ENCODE measurements at places on chromosomes 3 and 15.

DNA sequence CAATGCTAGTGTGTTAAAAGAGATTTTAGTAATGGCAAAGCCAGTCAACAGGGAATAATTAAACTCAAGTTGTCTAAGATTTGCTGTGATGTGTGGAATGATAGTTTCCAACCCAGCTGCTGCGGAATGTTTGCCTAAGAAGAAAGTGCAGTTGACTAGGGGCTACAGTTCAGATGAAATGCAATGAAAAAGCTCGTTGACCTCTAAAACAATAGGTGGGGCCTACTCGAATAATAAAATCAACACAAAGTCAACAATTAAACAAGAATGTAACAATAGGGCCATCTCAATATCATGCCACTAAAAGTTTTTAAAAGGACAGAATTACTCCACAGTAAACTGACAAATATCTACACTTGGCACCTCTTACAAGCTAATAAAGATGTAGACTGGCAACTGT, 484.2 kb downstream of the MECOM start:
- DNase-seq = no peak

DNA sequence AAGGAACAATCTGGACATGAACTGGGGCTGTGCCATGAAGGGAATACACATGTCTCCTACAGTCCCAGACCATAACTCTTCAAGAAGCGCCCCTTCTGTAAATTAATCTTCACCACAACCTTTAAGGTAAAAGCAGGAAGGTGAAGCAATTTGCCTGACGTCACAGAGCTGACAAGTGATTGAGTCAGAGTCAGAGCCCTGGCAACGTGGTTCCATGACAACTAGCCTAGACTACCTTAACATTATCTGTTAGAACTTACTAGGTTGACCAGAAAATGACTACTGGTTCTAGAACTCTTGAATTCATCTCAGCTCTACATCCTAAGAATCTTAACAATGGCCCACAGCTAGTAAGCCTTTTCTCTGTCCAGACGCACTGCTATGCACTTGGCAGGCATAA, 124.6 kb downstream of the NTRK3 start:
- no peak for DNase-seq

GRCh38 chr3:58577269-58577821, at the start of gene FAM107A:
Gene FAM107A, minus strand, starts transcription at chr3:58577391. Its CDS starts 7,531 bp downstream, at chr3:58569860.
- DNase-seq = no peak

DNA sequence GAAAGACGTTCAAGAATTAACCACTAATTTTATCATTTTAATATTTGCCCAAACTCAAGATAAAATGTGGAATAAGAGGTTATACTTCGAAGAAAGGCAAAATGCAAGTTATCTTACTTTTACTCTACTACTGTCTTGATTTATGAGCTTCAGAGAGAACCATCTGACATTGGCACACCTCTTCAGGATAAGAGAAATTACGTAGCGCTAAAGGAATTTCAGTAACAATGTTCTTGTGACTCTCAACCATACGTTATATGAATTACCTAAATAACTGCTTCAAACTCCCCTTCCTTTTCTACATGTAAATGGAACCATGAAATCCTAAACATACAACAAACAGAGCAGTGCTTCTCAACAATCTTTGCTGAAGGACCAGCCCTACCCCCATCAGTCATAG, 96.8 kb downstream of the ZNF385D start:
- no peak for DNase-seq

DNA sequence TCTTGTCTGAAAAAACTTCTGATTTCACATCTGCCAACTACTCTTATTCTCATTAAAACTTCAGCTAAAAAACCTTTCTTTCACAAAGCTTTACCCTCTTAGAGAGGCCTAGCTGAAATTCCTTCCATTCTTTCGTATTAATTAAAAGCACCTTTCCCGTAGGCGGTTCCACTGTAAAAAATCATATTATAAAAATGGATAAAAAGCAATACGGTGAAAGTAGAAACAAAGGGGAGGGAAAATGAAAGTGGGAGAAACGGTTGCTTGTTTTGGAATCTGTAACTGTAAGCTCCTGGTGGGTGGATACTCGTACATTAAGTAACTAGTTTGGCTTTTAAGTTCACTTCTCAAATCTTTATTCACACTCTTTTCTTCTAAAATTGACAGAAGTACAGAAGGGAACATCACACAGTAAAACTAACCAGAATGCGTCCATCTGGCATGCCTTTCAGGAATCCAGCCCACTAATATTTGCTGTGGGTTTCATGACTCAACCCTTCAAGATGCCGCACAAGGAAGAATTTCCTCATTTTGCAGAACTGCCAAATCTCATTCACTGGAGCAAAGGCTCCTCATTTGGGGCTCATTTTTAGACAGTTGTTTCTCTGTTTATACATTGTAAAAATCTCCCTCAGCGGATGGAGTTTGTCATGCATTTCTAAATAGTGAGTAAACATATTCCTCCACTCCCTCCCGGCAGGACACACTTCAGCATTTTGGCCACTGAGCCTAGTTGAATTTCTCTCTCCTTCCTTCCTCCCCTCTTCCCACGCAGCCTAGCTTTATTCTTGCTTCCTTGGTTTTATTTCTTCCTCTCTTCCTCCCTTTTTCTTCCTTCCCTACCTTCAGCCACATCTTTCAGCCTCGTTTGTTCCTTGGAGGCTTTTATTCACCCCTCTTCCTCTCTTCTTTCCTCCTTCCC, 419.5 kb upstream of the NAALADL2 start:
- no peak for DNase-seq

DNA sequence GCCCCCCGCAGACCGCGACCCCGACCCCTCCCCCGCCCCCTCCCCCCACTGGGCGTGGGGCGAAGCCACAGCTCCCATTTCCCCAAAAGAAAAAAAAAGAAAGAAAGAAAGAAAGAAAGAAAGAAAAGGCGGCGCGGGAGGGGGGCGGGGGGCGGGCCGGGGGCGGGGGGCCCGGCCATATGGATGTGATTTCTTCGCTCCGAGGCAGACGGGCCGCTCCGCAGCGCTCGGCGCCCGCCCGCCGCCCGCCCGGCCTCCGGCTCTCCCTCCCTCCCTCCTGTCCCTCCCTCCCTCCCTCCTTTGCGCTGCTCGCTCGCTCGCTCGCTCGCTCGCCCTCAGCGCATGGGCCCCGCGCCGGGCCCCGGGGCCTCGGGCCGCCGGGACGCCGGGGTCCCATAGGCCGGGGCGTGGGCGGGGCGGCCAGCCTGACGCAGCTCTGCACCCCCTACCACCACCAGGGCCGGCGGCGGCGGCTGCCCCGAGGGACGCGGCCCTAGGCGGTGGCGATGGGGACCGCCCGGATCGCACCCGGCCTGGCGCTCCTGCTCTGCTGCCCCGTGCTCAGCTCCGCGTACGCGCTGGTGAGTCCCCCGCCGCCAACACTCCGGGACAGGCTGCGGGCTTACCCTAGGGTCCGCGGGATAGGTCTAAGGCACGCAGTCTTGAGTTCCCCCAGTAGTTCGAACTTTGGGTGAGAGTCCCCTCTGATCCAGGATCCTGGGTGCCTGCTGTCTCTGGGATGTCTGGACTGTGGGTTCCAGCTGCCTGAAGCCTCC, 5.7 kb downstream of the PTH1R start:
- DNase-seq = no peak
